ENCODE measurements at places on chromosomes 7 and 10.

DNA sequence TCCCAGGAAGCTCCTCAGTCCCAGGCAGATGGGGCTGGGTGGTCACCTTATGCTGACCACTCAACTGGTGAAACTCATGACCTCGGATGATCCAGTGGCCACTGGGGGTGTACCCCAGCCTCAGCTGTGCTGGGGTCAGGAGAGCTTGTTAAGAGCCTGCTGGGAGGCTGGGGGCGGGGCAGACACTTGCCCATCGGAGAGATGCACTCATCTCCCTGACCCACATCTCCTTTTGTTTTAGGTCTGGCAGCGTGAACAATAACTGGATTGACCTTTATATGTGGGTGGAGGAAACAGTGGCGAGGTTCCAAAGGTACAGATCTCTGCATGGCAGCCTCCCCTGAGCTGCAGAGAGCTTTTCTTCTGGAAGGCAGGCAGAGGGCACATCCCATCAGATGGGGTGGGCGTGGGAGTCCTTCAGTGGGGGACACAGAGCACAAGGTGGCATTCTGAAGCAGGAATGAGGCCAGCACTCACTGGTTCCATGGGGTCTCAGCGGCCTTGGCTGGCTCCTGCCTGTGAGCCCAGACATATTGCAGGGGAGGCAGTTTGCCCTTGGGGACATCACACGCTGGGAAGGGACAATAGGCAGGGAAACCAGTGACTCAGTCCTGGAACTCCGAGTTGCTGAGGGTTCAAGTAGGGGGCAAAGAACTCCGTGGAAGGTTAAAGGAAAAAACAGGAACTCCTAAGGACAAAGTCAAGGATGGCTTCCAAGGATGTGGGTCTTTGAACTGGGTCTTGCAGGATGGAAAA is 5.2 kb downstream of the ANTXRL start:
- DNase-seq = no peak

- DNase-seq = no peak
Observed at GRCh38 chr7:77649716-77650349, 46.4 kb upstream of the RSBN1L start.

- no peak for DNase-seq
Observed at GRCh38 chr7:29471444-29472138, 92.0 kb upstream of the PRR15 start.

DNA sequence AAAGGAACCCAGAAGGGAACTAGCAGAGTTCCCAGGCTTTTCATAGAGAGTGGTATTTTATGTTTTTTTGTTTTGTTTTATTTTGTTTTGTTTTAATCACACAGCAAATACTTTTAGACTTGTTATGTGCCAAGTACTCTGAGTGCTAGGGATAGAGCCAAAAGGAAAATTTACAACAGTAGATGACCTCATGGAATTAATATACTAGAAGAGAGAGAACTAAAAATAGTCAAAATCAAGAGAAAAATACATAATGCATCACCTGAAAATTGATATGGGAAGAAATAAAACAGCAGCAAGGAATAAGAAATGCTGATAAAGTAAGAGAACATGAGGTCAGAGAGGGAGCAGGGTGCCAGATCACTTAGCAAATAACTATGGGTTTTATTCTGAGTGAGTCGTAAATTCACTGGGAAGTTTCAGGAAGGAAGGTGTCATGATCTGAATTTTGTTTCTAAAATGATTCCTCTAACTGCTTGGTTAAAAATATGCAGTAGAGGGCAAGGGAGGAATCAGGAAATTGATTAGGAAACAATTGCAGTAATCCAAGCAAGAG is 351.0 kb downstream of the ANKRD7 start:
- no peak for DNase-seq

- DNase-seq = no peak
Observed at GRCh38 chr10:88293651-88294230, 289.4 kb downstream of the RNLS start.

- DNase-seq = no peak
Observed at GRCh38 chr7:390761-391410, 100.9 kb downstream of the FOXL3 start.

GRCh38 chr10:34045571-34046190 is 711.2 kb upstream of the NRP1 start:
- DNase-seq = peak; percentile 1

DNA sequence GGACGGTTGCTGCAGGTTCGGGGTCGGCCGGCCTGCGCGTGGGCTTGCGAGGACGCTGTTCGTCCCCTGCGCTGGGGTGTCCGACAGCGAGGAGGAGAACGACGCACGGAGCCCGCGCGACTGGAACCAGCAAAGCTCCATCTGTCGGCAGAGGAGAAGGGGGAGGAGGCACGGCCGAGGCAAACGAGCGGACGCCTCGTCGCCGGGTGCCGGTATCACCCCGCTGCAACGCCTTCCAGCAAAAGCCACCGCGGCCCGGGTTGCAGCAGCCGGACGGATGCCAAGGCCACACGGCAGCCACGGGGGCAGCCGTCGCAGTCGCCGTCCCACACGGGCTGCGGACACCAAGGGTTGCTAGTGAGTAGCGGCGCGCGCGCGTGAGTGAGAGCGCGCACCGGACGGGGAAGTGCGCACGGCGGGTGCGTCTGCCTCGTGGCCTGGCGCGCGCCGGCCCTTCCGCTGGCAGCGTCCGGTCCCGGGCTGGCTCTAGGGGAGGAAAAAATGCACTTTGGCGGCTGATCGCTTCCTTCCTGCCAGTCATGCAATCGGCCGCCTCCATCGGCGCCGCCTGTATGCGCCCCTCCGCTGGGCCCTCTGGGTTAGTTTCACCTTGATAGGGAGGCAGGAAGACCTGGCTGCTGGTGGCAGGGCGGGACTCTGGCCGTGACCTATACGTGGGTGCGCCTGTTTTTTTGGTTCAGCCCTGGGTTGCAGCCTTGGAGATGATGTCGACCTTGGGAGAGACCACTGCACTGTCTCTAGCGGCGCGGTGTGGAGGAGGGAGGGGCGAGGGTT is 434 bp downstream of the STAMBPL1 start:
- DNase-seq = no peak

- DNase-seq = peak; percentile 90
Observed at GRCh38 chr10:114634609-114634979, 23.5 kb downstream of the ABLIM1 start.

DNA sequence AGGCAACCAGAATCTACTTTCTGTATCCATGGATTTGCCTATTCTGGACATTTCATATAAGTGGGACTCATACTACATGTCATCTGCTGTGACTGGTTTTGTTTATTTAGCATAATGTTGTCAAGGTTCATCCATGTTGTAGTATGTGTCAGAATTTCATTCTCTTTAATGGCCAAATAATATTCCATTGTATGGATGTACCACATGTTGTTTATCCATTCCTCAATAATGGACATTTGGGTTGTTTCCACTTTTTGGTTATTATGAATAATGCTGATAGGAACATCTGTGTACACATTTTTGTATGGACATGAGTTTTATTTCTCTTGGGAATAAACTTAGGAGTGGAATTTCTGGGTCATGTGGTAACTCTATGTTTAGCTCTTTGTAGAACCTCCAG is 133.7 kb downstream of the CREB5 start:
- DNase-seq = no peak

DNA sequence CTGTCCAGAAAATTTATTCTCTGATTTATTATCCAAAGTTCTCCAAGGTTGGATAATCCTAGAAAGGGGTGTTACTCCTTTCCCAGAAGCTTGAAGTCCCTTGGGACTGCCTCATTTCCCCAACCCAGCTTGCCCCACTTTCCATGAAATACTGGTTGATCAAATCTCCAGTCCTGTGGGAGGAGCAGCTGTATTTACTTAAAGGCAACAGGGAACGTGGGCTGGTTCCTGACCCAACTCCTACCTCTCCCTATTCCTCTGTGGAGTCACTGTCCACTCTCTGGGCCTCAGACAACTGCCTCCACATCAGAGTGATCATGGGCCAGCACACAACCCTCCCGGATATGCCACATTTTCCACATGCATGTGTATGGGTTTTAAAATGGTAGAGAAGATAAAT is 166.2 kb upstream of the PRR15 start:
- no peak for DNase-seq

DNA sequence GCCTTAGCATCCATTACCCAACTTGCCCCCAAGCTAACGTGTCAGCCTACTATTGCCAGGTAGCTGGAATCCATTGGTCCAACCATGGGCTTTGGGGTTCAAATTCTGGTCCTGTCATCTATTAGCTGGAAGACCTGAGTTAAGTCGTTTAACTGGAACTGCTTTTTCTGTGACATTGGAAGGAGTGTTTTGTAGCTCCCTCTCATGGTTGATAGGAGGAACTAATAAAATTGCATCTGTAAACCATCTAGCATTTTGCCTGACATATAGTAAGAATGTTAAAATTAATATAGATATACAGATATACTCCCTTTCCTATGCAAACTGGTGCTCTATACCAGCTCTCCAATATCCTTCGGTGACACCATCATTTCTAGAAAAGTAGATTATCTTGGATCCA is 23.8 kb upstream of the SLF2 start:
- DNase-seq = no peak

DNA sequence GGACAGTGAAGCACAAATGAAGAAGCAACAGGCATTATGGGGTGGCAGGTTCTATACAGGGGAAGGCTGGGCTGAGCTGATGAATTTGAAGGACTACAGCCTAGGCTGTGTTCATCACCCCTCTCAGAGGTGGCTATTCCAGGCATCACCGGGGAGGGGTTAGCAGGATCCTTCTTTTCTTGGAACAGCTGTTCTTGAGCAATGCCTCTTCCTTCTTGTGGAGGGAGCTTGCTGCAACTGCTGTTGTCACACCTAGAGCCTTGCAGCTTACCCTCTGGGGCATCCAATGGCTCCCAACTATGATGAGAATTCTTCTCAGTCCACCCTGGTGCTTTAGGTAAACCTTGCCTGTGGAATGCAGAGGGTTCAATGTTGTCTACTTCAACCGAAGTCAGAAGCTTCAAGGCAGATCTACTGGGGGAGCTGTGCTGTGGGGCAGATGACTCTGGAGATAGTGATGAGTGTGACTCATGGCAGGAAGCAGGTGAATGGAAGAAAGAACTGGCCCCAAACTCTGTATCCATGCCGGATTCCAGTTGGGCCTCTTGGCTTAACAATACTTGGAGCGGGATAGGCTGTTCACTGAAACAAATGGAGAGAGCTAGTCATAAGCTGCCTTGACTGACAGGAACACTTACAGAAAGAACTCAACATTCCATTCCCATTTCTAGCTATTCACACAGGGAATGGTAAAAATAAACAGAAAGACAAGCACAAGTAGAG is 21.5 kb upstream of the PPP3CB start:
- no peak for DNase-seq

DNA sequence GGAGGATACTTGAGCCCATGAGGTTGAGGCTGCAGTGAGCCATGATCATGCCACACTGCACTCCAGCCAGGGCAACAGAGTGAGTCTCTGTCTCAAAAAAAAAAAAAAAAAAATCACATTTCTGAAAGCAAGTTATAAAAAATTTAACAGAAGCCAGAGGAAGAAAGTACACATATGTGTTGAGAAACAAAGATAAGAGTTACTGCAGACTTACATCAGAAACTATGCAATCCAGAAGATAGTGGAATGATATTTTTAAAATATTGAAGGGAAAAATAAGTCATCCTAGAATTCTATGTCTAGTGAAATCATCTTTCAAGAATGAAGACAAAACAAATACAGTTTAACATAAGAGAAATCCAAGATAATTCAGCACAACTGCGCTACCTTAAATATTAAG is 46.9 kb downstream of the ZNF518A start:
- DNase-seq = no peak

DNA sequence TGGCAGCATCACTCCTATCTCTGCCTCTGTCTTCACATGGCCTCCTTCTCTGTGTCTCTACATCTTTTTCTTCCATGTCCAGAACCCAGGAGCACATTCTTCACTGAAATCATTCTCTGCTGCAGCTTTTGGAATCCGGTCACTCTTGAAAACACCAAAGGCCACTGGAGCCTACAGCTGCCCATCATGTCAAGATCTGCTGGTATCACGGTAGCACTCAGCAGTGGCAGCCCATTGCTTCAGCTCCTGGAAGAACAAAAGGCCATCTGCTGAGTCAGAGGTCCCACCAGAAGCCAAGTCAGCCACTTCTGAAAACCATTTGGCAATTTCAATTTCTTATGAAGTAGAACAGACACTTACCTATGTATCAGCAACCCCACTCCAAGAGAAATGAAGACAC is 6.1 kb upstream of the PCBD1 start:
- no peak for DNase-seq

DNA sequence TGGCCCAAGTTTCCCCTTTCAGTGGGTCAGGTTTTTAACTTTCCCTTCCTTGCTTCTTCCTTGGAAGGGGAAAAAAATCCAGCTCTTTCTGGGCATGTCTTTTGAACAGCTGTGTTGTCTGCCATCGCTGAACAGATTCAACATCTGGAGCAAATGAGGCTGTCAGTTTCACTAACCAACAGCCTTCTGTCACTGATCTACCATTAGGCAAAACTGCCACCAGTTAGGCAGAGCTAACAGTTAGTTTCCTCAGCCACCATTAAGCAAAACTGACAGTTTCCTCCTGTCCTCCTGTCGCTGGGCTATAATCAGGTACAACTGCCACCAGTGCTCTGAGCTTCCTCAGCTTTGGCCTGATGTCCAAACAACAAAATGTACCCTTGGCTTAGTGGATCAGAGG is 81.9 kb downstream of the NPTX2 start:
- no peak for DNase-seq

- DNase-seq = no peak
Observed at GRCh38 chr7:28328822-28329660, 83.3 kb upstream of the CREB5 start.

DNA sequence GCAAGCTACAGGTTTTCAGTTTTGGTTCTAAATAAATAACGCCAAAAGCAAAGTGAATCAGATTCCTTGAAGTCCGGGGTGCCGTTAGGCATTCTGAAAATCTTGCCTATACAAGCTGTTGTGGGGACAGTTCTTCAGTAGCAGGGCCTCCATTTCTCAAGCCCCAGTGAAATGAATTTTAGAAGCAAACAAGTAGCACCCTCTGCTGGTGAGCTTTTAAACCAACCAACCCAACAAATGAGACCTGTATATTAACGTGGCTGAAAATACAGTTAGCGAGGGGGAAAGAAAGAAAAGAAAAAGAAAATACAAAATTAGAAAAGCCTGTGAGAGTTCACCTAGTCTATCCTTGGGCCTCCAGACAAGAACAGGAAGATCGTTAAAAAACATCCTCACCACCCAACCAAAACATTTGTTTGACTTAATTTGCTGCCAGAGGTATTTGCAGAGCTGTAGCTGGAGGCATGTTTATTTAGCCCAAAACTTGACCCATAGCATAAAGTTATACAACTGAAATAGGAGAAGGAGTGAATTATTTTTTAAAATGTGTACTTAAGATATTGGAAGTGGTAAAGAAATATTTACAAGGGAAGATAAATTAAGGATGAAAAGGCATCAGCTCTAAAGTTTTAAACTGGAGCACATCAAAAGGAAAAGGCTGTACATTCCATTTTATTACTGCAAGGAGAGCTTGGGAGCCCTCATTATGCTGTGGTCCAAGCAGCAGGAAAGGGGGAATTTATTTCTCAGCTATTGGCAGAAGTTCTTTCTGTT is 98.9 kb downstream of the DYNC1I1 start:
- peak; percentile 5 for DNase-seq

Data from AG09309 (cell line).